Spinal cord (tissue), 10 donors: ENCODE measurements at places on chromosomes 5 and 9. TPM values are rescaled to one million over a fixed set of nuclear protein-coding genes. Genes with fewer than 3 reads are reported as not detected.
A peak's percentile ranks its signal among the peaks of the same experiment; 100 is the strongest.

DNA sequence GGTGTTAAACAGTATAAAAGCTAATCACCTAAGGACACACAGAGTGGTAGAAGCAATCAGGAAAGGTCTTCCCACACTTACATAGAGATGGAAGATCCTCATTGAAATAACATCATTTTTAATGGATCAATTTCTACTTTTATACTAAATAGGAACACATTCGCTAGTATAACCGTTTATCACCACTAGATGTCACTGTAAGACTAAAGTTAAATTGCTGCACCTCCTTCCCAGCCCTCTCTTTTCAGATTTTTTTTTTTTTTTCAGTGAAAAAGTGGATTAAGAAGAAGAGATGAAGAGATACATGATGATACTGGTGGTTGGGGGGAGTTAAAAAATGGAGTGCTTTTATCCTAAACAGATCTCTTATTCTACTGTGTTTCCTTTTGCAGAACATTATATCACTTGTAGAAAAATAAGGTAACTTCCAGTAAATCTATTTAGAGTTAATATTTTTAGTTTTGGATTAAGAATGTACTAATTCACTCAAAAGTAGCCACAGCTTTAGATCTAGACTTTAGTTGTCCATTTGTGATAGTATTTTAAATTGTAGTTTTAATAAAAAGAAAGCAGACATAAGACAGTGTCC lies 116.9 kb upstream of the ARRDC3 start:
- H3K36me3 ChIP-seq: no peaks in the 10 kb centered on the region
- DNase-seq: peak; percentile 44
- no peak overlapping the region for H3K4me3 ChIP-seq
- H3K27me3 ChIP-seq: no peaks in the 10 kb centered on the region
- H3K4me1 ChIP-seq: no peaks in the 10 kb centered on the region

GRCh38 chr9:92482329-92482728 lies at the start of gene ASPN:
TSS of gene ASPN (minus strand) at chr9:92482506.
- no peaks in the 10 kb centered on the region for H3K27me3 ChIP-seq
- H3K36me3 ChIP-seq: no peaks in the 10 kb centered on the region
- H3K4me3 ChIP-seq: peak within 1 kb of the TSS; percentile 32
- no peak for DNase-seq

DNA sequence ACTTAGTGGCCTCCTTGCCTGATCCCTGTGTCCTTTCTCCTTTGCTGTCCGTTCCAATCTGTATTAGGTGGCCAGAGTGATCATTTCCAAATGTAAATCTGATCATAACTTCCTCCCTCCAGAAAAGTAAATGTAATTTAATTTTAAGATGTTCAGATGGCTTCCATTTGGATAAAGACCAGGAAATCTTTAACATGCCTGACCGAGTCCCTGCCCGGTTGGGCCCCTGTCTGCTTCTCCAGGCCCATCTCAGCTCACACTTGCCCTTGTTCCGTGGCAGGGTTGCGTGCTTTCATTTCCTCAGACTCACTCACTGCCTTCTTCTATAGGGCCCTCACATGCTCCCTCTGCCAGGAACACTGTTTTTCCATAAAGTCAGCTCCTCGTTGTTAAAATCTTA lies 7.6 kb downstream of the MAP3K1 start:
- H3K27ac ChIP-seq: no peak overlapping the region
- no peak for DNase-seq
- no peaks in the 10 kb centered on the region for H3K27me3 ChIP-seq
- H3K4me3 ChIP-seq: no peak overlapping the region
- no peaks in the 10 kb centered on the region for H3K36me3 ChIP-seq

- H3K4me1 ChIP-seq: no peaks in the 10 kb centered on the region
- H3K27ac ChIP-seq: no peak overlapping the region
- no peaks in the 10 kb centered on the region for H3K27me3 ChIP-seq
- DNase-seq: no peak
These were observed 35.2 kb upstream of the CAST start for GRCh38 chr5:96626956-96627355.

DNA sequence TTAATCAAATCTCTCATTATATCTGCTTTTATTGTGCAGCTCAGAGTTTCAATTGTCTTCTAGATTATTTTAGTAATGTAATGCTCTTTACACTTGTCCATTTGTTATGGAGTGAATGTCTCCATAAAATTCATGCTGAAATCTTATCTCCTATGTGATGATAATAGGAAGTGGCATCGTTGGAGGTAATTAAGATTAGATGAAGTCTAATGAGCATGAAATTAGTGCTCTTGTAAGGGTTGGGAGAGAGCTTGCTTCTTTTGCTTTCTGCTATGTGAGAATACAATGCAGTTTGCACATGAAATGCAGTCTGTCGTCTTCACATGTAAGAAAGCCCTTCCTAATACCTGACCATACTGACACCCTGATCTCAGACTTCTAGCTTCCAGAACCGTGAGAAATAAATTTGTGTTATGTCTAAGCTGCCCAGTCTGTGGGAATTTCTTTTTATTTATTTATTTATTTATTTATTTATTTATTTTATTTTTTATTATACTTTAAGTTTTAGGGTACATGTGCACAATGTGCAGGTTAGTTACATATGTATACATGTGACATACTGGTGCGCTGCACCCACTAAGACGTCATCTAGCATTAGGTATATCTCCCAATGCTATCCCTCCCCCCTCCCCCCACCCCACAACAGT lies 1399.2 kb upstream of the CDH6 start:
- no peaks in the 10 kb centered on the region for H3K36me3 ChIP-seq
- no peaks in the 10 kb centered on the region for H3K4me1 ChIP-seq
- no peak overlapping the region for H3K27ac ChIP-seq
- DNase-seq: peak; percentile 2
- H3K27me3 ChIP-seq: no peaks in the 10 kb centered on the region
- no peak overlapping the region for H3K4me3 ChIP-seq

DNA sequence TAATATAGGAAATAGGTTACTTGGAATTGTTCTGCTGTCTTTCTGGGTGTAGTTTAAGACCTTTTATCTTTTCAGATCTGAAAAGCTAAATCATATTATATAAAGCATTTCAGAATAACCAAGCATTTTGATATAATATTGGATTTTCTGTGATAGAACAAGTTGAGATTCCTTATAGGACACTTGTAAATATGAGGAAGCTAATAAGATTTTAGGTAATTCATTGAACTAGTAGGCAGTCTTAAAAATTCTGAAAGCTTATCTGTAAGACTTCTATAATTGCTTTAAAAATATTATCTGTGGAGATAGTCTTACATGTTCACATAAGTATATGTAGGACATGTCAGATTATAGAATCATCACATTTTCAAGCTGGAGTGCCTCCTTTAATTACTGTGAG lies 102.8 kb downstream of the SMIM15 start:
- H3K27me3 ChIP-seq: no peaks in the 10 kb centered on the region
- H3K4me3 ChIP-seq: no peak overlapping the region
- H3K27ac ChIP-seq: no peak overlapping the region
- H3K4me1 ChIP-seq: no peaks in the 10 kb centered on the region
- no peaks in the 10 kb centered on the region for H3K36me3 ChIP-seq
- no peak for DNase-seq

- no peaks in the 10 kb centered on the region for H3K36me3 ChIP-seq
- no peak for DNase-seq
- H3K4me1 ChIP-seq: no peaks in the 10 kb centered on the region
- H3K27ac ChIP-seq: no peak overlapping the region
These were observed 5.4 kb upstream of the GLT6D1 start for GRCh38 chr9:135644631-135645218.

DNA sequence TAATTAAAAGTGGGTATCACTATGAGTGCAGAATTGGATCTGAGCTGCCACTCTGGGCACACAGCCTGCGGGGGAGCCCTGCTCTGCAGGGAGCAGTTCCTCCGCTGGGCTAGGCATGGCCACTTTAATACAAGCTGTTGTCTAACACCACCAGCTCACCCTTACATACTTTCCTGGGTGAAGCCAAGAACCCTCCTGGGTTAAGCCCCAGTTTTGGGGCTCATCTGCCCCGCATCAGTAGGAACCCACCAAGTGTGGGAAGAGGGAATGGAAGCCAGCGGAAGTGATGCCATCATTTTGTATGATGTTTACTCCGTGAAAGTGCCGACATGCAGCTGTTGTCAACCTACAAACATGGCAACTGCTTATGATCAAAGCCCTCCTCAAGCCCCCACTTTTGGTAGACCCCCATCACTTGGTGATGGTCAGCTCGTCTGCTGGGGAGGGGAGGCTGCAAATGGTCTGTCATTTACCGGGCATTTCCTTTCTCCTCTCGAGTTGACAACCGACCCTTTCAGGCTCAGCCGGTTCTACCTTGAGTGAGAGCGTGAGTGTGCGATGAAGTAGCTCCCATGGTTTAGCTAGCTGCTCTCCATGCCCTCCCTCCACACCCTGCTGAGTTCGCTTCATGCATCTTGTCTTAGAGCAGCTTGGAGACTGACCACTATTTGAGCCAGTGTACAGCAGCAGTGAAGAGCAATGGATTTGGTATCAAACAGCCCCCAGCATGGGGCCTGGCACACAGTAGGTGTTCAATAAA lies 95.3 kb upstream of the IER5L start:
- H3K4me3 ChIP-seq: no peak overlapping the region
- peaks cover 7% of the 10 kb centered on the region for H3K4me1 ChIP-seq
- DNase-seq: no peak
- H3K36me3 ChIP-seq: no peaks in the 10 kb centered on the region
- H3K27me3 ChIP-seq: peaks cover 3% of the 10 kb centered on the region

DNA sequence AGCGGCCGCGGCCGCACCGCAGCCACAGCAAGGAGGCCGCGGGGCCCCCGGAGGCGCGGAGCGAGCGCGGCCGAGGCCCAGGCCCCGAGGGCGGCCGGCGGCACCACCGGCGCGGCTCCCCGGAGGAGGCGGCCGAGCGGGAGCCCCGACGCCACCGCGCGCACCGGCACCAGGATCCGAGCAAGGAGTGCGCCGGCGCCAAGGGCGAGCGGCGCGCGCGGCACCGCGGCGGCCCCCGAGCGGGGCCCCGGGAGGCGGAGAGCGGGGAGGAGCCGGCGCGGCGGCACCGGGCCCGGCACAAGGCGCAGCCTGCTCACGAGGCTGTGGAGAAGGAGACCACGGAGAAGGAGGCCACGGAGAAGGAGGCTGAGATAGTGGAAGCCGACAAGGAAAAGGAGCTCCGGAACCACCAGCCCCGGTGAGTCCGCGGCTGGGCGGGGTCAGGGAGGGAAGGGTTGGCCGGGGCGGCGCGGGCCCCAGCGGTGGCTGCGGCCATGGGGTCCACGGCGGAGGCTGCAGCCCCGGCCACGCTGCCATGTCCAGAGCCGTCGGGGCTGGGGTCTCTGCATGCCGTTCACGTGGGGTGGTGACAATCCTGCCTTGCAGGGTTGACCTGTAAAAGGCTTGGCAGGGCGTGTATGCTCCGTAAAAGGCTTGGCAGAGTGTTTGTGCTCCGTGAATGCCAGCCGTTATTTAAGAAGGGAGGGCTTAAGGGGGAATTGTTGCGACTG lies 146.0 kb downstream of the CACNA1B start:
- H3K4me1 ChIP-seq: peaks cover 16% of the 10 kb centered on the region
- no peak for DNase-seq
- H3K4me3 ChIP-seq: no peak overlapping the region
- H3K27me3 ChIP-seq: peaks cover 19% of the 10 kb centered on the region
- no peak overlapping the region for H3K27ac ChIP-seq
- H3K36me3 ChIP-seq: peaks cover 24% of the 10 kb centered on the region

DNA sequence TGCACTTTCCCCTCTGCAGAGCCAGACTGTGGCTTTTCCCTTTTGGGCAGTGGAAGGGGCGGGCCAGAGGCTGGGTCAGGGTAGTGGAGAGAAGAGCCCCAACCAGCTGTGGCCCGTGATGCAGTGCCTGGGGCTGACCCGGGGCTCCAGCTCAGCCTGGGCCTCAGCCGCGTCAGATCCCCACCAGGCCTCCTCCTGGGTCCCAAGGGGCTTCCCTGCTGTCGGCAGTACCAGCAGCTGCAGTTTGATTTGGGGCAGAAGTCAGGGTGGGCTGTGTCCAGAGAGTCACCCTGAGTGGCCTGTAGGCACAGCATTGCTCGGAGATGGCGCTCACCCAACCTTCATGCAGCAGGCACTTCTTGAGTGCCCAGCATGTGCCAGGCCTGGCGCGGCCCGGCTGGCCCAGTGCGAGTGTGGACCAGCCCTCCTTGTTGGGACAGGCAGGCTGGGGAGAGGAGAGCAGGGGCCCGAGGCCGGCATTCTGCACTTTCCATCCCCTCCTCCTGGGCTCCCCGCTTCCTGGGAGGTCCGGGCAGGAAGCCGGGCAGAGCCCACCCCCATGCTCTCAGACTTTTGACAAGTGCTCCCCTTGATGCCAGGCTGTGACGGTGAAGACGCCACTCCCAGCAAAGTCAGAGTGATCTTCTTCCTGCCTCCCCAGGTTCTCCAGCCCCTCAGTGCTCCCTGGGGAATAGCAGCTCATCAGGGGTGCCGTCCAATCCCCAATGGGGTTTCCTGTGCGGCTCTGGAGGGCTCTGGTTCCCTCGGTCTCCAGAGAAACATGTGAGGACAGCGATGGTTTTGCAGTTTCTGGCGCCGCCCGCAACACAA lies 88.3 kb upstream of the COL5A1 start:
- no peaks in the 10 kb centered on the region for H3K36me3 ChIP-seq
- peaks cover 34% of the 10 kb centered on the region for H3K4me1 ChIP-seq
- H3K27ac ChIP-seq: no peak overlapping the region

- no peaks in the 10 kb centered on the region for H3K36me3 ChIP-seq
- no peak overlapping the region for H3K4me3 ChIP-seq
- H3K27me3 ChIP-seq: no peaks in the 10 kb centered on the region
- no peak for DNase-seq
These were observed 151.5 kb downstream of the SV2C start for GRCh38 chr5:76234665-76235064.

GRCh38 chr5:140083650-140084049 lies 30.3 kb upstream of the PURA start:
- no peaks in the 10 kb centered on the region for H3K4me1 ChIP-seq
- H3K27me3 ChIP-seq: peaks cover 7% of the 10 kb centered on the region

GRCh38 chr5:178651046-178651810 lies 24.4 kb upstream of the CLK4 start:
- DNase-seq: no peak
- H3K27ac ChIP-seq: no peak overlapping the region
- H3K27me3 ChIP-seq: no peaks in the 10 kb centered on the region
- no peak overlapping the region for H3K4me3 ChIP-seq
- H3K4me1 ChIP-seq: no peaks in the 10 kb centered on the region

- H3K4me1 ChIP-seq: no peaks in the 10 kb centered on the region
- H3K27ac ChIP-seq: no peak overlapping the region
- no peak overlapping the region for H3K4me3 ChIP-seq
These were observed 239.7 kb downstream of the MLLT3 start for GRCh38 chr9:20382460-20383071.

Gene HMGXB3
- total RNA-seq: 33.3 TPM

Gene INSL6
- total RNA-seq: not detected

Gene AQP7
- 0.89 TPM for total RNA-seq

Gene GPR150
- total RNA-seq: 0.06 TPM

Gene FABP6
- total RNA-seq: 2.8 TPM

Gene OR1Q1
- total RNA-seq: not detected

Gene SOX30
- not detected for total RNA-seq

Gene PALM2AKAP2
- total RNA-seq: 16.3 TPM

Gene DIRAS2
- total RNA-seq: 18.5 TPM

Gene CDH12
- total RNA-seq: 10.0 TPM
